ENCODE measurements at places on chromosomes 7 and 10.

DNA sequence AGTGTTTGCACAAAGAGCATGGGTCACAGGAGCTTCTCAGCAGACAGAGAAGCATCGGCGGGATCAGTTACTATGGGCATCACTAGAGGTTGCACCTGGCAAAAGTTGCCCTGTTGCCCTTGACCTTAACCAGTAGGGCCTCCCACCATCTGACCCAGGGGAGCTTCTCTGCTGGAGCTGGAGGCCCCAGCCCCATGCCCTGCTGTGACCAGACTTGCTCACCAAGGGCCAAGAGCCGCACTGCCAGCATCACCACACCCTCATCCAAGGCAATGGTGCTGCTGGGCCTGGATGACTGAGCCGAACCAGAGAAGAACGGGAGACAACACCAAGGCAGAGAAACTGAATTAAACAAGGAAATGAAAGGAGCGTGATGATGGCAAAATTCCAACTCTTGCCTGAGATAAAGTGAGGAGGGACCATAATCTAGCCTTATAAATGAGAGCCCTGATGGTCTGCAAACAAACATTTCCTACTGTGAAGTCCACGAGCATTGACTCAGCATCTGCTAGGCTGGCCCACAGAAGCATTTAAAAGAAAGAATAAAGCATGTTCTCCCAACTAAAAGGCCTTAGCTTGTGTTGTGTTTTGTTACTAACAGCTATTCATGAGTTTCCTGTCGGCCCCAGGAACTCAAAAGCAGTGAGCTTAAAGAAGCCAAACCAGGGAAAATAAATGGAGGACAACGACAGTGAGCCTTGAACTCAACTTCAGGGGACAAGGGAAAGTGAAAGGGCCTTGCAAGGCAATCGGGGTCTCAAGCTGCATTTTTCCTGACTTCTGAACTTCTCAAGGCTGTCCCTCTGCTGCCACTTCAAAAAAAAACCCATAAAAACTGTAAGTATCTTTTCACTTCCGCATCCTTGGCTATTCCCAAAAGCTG, 60.4 kb downstream of the AFAP1L2 start:
- no peak for DNase-seq

DNA sequence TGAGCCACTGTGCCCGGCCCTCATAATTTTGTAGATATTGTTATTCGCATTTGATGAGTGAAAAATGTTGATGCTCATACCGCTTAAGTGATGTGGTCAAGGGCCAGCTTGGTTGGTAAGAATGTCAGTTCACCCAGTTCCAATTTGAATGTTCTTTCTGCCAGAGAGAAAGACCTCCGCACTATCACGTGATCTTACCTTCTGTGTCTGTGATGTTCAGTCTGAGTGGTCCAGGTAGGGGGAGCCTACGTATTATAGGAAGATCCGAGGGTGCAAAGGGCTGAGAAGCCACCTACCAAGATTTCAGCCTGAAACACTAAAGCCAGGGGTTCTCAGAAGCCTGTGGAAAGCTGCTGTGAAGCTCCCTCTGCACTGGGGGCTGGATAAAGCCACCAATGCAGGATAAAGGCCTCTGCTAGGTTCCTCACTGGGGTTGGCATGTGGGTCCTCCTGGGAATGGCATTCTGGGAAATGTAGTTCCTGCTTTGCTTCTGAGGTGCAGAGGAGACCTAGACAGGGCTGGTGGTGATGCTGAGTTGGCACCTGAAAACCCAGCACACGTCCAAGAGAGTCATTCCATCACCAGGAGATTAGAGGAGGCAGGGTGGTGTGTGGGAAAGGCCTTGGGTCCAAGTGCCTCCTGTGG, 64.7 kb upstream of the AOAH start:
- DNase-seq = no peak

DNA sequence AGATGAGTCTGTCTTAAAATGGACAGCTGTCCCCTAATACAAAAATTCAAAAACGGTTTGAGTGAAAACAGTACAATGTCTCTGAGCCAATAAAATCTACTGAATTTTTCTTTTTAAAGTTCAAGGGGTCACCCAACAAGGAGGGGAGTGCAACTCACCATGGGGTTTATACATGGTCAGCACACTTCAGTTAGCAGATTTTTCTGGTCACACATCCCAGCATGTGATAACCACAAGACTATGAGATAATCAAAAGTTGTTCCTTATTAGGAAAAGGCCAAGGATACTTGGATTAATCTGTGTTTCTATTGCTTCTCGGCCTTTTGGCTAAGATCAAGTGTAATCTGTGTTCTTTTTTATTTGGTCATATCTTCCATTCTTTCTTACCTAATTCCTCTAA, 31.6 kb downstream of the ABCB5 start:
- DNase-seq = no peak

- no peak for DNase-seq
Measured at GRCh38 chr10:85643845-85644525, 722.6 kb downstream of the GRID1 start.

- DNase-seq = no peak
Measured at GRCh38 chr10:12228851-12229250, 32.9 kb downstream of the CDC123 start.

Measured in fibroblast of gingiva (primary cell).